KBM-7 (cell line): ENCODE measurements at places on chromosomes 11 and 22.

DNA sequence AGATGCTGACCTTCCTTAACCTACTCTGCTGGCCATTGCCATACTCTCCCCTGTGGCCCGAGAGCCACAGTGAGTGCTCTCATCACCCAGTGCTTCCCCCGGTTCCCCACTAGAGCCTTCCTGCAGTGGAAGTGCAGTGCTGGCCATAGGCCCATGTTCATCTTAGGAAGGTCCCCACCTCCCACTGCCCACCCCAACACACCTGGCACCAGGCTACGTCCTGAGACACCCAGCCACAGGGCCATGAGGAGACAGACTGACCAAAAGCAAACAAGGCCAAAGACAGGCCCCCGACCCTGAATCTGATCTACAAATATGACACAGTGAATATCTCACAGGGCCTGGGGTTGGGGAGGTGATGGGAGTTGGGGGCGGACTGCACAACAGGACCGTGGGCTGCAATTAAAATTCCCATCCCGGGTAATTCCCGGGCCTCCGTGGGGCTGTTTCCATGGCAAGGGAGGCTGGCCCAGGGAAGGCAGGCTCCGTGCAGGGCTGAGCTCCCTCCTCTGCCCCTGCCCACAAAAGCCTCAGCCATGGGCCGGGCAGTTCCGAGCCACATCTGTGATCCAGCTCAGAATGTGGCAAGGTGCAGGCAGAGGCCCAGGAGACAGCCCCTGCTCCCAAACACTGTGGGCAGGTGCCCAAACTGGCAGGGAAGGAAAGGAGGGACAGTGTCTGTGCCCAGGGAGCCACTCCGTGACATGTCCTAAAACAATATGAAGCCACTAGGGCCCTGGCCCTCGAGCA is 5.1 kb upstream of the CHST1 start:
- no peak for DNase-seq

- DNase-seq = no peak
Observed at GRCh38 chr22:50641696-50642607, 14.0 kb upstream of the ARSA start.

DNA sequence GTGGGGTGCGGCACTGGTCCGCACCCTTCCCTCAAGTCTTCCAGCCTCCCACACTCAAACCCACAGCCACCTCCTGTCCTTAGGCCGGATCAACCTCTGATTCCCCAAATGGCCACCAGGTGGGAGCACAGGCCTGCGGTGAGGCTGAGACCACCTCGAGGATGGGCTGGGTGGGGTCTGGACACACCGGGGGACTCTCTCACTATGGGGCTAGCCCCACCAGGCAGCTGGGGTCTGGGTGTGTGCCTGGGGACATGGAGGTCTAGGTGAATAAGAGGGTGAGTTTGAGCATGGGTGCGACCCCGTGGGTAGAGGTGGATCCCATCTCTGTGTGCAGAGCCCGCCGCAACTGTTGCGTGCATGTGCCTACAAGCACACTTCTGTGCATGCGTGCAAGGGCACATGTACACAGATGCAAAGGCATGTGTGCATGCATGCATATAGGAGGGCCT is 32.6 kb downstream of the MYO18B start:
- DNase-seq = no peak

GRCh38 chr11:58625086-58625485 is 2.6 kb downstream of the CNTF start:
- DNase-seq = no peak

- DNase-seq = no peak
Observed at GRCh38 chr11:57779276-57779675, 17.7 kb downstream of the CTNND1 start.

DNA sequence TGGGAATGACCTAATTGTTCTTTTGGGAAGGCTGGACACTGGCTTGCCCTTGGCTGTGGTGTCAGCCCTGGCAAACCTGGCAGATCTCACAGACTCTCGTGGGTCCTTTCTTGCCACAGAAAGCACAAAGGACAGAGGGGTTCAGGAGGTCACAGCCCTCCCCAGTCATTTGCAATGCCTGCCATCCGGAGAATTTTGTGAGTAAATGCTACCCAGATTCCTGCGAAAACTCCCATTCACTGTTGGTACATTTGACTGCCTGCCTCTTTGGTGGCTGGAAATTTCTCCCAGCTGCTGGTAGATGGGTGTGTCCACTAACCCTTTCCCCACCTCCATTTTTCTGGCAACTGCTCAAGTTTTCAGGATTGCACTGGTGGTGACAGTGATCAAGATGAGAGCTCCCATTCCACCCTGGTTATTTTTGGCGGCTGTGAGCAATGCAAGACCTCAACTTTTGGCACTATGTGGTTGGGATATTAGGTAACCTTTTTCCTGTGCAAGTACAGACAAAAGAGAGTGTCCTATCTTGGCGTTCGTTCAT is 155.7 kb downstream of the NAV2 start:
- no peak for DNase-seq

GRCh38 chr11:32830413-32830738 is 649 bp downstream of the PRRG4 start:
- DNase-seq = peak; percentile 73

DNA sequence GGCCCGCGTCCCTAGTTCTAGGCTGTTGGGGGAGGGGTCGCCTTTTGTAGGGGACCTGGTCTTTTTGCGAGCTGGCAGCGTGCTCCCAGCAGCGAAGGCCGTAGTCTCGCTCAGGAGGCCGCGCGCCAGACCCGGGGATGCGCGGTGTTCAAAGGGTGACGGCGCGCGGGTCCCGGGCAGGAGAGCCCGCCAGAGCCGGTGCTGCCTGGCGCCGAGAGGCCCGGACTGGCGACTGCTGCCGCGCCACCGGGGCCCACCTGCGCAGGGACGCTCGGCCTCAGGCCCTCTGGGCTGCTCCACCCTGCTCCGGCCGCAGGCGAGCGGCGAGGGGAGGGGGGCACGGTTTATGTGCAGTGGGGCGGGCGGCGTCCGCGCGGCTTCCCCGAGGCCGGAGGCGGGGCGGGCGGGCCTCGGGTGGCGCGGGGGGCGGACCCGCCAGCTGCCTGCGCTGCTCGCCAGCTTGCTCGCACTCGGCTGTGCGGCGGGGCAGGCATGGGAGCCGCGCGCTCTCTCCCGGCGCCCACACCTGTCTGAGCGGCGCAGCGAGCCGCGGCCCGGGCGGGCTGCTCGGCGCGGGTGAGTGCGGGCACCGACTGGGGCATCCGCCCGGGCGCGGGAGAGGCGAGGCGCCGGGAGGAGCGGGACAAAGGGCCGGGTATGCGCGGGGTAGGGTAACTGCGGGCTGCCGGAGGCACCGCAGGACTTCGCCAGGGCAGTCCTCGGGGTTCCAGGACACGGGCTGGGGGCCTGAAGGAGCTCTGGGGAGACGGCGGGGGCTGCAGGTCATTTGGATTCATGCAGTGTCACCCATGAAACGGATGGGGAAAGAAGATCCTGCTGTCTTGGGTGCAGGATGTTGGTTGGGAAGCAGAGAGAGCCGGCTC is at the start of gene PRSS23:
PRSS23 (plus strand) TSS at position 467 of the 884 bp plus-strand sequence. CDS start 7,102 bp downstream, outside the sequence.
- no peak for DNase-seq

- no peak for DNase-seq
Observed at GRCh38 chr22:45397806-45398205, 15.6 kb downstream of the SMC1B start.

GRCh38 chr11:86160541-86161149 is 83.9 kb upstream of the EED start:
- no peak for DNase-seq

DNA sequence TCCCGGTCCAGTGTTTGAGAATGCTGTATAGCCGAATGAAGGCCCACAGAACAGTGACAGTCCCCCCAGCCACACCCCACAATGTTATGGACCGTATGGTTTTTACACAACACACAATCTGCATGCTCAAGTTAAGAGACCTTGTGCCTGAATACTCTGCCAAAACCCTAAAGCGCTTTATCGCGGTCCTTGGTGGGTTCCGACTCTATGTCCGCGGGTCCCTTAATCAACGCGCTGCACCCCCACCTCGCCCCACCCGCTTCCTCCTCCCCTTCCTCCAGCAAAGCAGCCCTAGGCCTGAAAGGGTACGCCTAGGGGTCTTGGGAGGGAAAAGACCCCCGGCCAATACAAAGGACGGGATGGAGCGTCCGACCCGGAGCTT is 442 bp downstream of the COPB1 start:
- DNase-seq = peak; percentile 26

DNA sequence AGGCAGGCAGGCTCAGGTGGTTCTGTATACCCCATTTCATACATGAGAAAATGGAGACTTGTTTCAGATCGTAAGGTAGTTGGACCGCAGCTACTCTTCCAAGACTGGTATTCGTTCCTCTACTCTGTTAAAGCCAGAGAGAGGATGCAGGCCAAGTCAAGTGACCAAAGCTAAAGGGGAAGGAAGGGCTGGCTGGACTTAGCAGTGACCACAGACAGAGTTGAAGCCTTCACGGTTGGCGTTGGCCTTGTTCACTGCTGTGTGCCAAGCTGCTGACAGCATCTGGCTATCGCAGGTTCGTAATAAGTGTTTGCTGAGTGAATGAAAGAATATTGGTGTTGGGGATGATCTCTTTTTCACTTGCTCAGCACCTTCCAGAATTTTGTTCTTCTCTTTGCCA is 64.2 kb downstream of the PTPRJ start:
- DNase-seq = no peak

DNA sequence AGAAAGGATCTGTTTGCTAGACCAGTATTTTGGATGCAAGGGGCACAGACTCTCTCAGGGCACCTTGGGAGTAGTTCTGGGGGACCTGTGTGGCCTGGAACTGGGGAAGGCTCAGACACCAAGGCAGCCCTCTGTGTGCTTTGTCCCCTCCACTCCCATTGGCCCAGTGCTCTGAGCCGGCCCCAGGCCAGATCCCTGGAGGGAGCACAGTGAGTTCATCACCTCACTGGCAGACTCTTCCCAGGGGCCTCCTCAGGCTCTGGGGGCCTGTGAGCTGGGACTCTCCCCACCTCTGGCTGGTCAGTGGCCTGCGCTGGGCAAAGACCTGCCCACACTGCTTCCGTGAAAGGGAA is 51.7 kb downstream of the CHRDL2 start:
- DNase-seq = no peak

- no peak for DNase-seq
Observed at GRCh38 chr11:73113426-73113825, 28.7 kb downstream of the FCHSD2 start.
